CD8-positive, alpha-beta memory T cell (primary cell): ENCODE measurements at places on chromosomes 1 and 21. TPM values are rescaled to one million over a fixed set of nuclear protein-coding genes. Genes with fewer than 3 reads are reported as not detected.

Gene CFH
- 1.1 TPM for total RNA-seq

Gene GUCA2B
- total RNA-seq: not detected

Gene RNF220
- 115 TPM for total RNA-seq

Gene GOLT1A
- total RNA-seq: not detected

Gene BLZF1
- total RNA-seq: 13.5 TPM

Gene GJA8
- total RNA-seq: not detected

Gene CYP4Z1
- not detected for total RNA-seq

Gene TSPAN1
- total RNA-seq: not detected

Gene LRRC71
- not detected for total RNA-seq

Gene S100A7
- not detected for total RNA-seq

Gene FBLIM1
- total RNA-seq: not detected

Gene DNAI4
- 0.86 TPM for total RNA-seq

Gene ANGPTL1
- not detected for total RNA-seq

Gene HES3
- not detected for total RNA-seq

Gene CR2
- 1.6 TPM for total RNA-seq

Gene ADGRL4
- not detected for total RNA-seq

Gene AVPR1B
- not detected for total RNA-seq

Gene SH2D1B
- not detected for total RNA-seq

Gene PSMG1
- total RNA-seq: 105 TPM

Gene CYP4B1
- total RNA-seq: not detected

Gene HSF2BP
- total RNA-seq: 0.53 TPM

Gene DARS2
- total RNA-seq: 39.4 TPM

Gene FAM163A
- not detected for total RNA-seq

Gene GJA9
- total RNA-seq: not detected

Gene CAPN9
- total RNA-seq: not detected

Gene TRIM63
- total RNA-seq: not detected

Gene S100A2
- total RNA-seq: 1.1 TPM

Gene CYP4A22
- not detected for total RNA-seq

Gene MYOG
- not detected for total RNA-seq

Gene EPHA2
- total RNA-seq: not detected

Gene GPR157
- total RNA-seq: 3.1 TPM

Gene L1TD1
- total RNA-seq: not detected

Gene ST6GALNAC5
- not detected for total RNA-seq

Gene CFHR1
- total RNA-seq: not detected

Gene FCMR
- 75.1 TPM for total RNA-seq

Gene PIK3C2B
- total RNA-seq: 19.6 TPM

Gene OR2T3
- total RNA-seq: not detected

Gene PLEKHN1
- 2.7 TPM for total RNA-seq
